NCI-H1105 (cell line): ENCODE measurements at places on chromosomes 3 and 15.

DNA sequence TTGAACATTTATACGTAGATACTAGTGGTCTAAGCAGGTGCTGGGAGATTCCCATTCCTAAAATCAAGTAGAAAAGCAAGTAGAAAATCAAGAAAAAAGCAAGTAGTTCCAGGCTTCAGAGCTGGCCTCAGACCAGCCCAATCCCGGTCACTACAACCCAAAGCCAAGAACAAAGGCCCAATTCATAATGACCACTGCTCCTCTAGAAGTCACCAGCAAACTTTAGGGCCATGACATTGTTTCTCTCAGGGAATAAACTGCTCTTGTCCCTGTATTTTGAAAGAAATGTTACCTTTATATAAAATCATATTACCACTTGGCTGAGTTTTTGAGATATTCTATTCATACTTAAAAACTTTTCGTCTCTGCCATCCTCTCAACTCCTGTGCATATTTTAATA is 106.3 kb upstream of the IL12A start:
- DNase-seq = no peak

- DNase-seq = no peak
These were observed 584.0 kb upstream of the ZNF385D start for GRCh38 chr3:22334996-22335395.

DNA sequence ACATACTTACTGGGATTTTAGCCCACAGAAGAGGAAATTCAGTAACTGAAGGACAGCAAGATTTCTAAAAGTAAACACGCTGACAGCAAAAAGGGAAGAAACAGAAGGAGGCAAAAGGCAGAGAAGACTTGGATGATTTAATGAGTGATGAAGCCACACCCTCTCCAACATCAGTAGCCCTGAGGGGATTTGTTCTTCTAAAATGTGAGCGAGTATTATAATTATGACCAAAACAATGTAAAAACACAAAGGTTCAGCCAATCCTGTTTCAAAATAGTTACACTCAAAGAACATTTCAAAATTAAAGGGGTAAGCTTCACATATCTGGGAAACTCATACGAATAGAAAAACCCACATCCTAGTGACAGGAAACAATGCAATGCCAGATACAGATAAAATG is 25.0 kb downstream of the MCCC1 start:
- DNase-seq = no peak

- DNase-seq = no peak
These were observed 1.7 kb upstream of the PCOLCE2 start for GRCh38 chr3:142890592-142890991.

DNA sequence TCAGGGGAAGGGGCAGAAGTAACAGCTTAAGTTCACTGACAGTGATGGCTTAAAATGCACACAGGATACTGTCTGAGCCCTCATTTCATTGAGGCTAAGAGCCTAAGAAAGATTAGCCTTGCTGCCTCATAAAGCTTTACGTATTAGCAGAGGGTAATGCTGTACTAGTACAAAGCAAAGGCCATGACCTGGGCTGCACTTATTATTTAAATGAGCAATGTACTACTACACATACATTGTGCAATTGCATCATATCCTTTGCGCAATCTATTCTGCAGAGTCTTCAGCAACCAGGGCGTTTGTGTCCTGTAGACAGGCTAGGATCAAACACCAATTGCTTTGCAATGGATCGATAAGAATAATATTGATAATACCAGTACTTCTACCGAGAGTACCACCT is 221.8 kb downstream of the TPRG1 start:
- no peak for DNase-seq

DNA sequence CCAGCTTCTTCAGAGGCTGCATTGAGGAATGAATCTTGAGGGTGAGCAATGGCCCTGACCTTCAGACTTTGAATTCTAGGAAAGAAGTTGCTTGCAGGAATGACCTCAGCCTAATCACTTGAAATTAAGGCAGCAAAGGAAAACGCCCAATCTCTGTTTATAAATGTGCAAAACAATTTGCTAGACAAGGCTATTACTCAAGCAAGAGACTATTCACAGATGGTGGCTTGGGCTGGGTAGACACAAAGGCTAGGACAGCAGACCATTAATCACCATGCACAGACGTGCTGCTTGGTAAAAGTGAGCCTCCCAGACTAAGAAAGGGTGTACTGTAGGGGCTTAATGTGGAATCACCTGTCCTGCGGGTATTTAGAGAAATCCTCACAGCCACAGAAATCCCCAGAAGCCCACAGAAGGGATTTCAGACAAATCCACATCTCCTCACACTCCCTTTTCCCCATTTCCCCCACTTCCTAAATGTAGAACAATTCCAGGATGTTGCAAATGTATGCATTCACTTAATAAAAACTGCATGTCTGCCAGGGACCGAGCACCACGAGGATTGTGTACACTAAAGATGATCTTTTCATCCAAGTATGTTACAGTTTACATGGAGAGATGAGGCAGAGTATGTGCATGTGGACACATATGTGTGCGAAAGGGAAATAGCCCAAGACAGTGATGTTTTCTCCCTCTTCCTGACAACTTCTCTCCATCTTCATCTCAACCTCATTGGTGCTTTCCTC is 259.5 kb downstream of the THSD4 start:
- DNase-seq = no peak

GRCh38 chr3:176262071-176262470 is 935.2 kb downstream of the TBL1XR1 start:
- DNase-seq = no peak

GRCh38 chr3:8776406-8776805 is 7.0 kb upstream of the OXTR start:
- no peak for DNase-seq

GRCh38 chr3:18446149-18446825 is 21.1 kb upstream of the SATB1 start:
- DNase-seq = no peak

DNA sequence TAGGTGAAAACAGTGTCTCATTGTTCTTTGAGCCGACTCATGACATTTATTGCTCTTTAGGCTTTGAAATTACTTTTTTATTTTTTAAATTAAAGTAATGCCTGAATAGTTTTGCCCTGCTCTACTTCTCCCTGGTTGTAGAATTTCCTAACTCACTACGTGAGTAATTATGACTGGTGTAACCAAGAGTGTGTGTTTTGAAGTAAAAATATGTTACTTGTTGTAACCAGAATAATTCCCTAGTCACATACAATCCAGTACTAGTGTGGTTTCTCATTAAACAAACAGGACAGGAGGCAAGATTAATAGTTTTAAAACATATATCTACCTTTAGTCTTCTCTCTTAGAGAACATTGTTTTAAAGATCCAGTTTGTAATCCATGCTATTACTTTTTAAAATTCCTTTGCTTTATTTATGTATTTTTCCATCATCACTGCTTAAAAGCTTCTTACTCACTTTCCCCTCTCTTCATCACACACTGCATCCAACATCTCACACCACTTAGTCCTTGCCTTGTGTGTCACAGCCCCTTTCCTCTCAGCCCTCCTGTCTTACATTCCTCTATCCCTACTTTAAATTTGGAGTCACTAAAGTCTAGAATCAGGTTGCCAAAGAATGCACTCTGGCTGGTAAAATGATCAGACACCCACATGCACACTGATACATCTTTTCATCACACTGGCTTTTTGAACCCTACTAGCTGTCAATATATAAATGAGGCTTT is 219.7 kb downstream of the WNT5A start:
- DNase-seq = no peak

GRCh38 chr3:56787784-56788256 is 13.9 kb downstream of the ARHGEF3 start:
- no peak for DNase-seq
